ENCODE measurements at places on chromosomes 1 and 21.

DNA sequence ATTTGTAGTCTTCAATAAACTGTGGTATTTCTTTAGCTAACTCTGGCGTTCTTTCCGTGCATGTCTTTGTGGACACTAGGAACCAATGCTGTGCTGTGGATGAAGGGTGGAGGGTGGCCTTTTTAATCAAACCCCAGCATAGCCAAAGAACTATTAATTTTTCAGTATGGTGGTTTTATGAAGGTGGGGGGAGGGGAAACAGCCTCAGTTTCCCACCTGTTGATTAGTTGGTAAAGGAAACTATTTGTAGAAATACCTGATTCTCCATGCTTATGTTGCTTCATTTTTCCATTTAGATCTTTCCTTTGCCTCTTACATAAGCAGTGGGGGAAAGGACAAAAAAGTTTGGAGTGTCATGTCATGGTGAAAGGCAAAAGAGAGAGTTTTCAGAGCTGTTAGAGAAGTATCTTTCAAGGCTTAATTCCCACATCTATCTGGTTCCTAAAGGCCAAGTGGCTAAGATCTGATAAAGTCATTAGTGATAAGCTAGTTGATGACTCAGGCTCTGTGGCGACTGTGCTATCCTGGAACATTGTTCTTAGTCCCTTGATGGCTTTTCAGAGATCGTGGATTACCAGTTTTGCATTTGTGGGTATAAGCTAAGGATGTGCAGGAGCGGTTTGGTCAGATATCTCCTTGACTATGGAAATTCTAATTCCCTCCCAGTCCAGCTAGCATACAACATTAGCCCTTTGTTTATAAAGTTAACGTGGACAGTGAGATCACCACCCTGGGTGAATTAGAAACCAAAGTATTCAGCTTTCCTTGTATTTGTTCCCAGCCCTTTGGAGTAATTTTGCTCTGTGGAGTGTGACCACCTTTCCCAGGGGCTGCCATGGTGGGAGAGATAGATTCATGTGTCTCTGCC lies 8.7 kb upstream of the HAX1 start:
- peak; percentile 19 for DNase-seq

DNA sequence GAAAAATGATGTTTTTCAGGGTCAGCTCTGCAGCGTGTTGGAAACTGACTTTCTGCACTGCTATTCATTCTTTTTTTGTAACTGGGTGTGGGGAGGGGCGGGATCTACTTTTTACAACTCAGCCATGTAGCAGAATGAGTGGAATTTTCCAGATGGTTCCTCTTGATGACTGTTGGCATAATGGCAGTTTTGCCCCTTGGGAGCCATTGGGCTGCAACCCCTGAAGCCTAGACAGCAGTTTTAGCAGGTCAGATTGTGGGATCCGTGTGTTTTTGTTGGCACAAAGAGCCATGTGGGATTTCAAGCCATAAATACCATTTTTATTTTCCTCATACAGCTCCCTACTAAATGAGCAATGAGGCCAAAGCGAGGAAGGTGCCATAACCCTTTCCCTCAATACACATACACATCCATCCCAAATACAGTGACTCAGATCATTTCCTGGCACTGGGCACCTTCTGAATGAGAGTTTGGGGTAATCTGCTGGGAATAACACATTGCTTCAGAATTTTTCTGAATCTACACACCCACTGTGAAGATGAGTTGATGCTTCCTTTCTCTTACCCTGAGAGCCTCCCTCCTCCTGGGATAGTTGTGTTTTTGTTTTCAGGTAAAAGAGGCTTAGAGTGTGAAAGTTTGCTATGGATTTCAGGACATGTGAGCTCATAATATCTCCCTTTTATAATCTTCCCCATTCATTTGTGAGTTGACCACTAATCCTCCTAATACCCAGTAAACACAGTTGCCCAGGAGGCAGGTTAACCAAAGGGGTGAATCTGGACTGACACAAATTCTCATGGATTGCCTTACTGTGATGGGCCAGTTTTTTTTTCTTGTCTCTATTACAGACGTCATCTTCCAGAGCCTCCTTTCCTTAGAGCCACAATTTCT lies 13.1 kb downstream of the S100A10 start:
- DNase-seq: no peak

DNA sequence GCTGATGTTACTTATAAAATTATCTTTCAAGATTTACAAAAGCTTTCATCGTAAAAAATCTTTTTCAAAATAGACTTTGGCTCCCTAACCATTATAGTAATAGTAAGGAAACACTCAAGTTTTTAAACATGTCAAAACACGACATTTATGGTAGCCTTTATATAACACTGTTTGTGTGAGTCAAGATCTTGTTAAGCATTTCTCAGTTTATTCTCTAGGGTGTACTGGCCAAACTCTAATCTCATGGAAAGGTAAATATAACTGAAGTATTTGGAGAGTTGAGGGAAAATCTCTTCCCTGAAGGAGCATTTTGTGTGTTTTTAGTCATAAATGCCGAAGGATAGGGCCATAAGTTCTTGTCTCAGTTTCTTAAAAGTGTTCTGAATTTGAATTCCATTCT lies 790.9 kb upstream of the NCAM2 start:
- DNase-seq: no peak

DNA sequence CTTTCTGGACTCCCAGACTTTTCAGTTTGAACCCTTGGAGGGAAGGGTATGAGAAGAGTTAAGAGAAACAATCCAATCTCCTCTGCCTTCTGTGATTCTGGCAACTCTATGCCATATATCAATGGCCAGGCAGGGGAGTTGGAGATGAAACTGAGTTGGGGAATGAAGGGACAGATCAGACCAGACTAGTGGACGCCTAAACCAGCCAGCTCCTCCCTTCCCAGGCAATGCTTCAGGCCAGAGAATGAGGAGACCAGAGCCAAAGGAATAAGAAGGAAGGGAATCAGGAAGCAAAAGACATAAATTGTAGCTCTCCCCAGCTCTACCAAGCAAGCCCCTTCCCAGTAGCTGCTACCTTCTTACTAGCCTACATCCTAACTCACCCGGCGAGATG lies 22.7 kb downstream of the PLEKHA6 start:
- no peak for DNase-seq

DNA sequence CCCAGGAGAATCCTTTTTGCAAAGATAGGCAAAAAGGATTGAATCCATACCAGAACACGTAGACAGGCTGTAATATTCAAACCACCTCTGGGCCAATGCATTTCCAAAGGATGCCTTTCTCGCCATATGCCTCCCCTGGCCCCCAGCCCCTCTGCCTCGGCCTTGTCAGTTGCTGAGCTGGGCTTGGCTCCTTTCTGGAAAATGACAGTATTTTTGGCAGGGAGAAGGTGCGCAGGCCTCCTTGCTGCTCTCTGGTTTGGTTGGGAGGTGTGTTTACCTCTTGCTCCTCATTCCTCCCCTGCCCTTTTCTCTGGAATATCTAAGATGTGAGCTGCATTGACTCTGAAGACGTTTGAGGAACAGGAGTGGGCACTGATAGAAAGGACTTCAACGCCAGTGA lies 26.0 kb upstream of the CNTN2 start:
- no peak for DNase-seq

GRCh38 chr1:153498746-153499145 lies 37.0 kb downstream of the S100A6 start:
- DNase-seq: no peak

GRCh38 chr1:201845331-201846083 lies 16.6 kb downstream of the IPO9 start:
- peak; percentile 36 for DNase-seq

GRCh38 chr1:157198619-157199420 lies 60.6 kb upstream of the ETV3 start:
- DNase-seq: no peak

DNA sequence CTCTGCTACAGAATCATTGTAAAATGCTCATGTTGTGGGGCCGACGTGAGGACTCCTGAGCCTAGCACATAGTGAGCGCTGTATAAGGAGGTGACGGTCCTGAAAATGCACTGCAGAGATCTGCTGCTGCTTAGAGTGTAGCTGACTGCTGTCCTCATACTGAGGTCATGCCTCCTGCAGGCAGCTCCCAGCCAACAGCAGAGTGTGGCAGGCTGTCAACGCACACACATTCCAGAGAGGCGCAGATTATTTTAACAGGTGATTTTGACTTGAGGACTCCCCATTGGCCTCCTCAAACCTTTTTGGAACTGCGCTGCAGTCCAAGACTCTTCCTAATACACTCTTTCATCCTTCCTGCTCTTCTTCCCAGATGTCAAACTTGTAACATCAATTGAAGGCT lies 119.8 kb upstream of the KCNJ6 start:
- no peak for DNase-seq

DNA sequence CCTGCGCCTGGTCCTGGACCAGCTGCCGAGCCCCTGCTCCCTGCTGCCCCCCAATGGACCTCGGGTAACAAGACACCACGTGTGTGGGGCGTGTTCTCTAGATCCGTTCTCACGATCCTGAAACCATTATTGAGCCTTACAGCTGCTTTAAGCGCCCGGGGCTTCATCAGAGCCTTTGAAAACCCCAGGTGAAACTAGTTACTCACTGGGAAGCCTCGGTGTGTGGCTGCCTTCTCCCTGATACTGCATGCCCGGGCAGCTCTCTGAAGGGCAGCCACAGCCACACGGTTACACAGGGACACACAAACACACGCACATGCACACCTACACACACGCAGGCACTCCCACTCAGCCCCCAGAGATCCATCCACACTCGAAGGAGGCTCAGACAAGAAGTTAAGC lies 5.3 kb downstream of the HES2 start:
- no peak for DNase-seq

DNA sequence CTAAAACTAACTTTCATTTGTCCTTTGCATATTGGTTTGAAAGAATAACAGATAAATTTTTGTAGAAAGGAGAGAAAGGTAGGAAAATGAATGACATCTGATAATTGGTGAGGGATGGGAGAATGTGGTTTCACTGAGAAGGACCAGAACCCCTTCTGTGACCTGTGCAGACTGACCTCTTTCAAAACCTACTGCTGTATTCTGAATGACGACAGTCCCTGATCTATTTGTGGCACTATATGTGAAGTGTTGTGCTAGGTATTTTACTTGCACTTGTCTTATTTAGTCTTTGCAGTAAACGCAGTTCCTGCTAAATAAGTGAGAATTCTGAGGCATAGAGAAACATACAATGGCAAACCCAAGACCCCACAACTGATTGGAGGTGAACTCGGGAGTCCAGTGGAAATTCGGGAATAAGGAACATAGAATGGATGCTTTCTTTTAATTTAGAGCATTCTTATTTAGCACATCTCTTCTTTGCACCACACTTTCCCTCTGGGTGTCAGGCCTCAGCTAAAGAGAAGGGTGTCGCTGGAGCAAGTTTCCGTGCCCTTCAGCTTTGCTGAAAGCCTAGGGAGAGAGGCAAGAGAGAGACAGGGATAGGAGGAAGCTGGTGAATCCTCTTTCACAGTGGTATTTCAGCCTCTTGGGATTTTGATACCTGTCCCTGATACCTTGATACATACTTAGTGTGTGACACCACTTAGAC lies 230.2 kb downstream of the PAPPA2 start:
- DNase-seq: no peak

GRCh38 chr1:205596876-205597275 lies 34.9 kb downstream of the ELK4 start:
- DNase-seq: no peak

GRCh38 chr1:234507626-234508387 lies 28.8 kb upstream of the TARBP1 start:
- no peak for DNase-seq

- no peak for DNase-seq
Observed at GRCh38 chr1:230502306-230502705, 76.2 kb upstream of the PGBD5 start.

DNA sequence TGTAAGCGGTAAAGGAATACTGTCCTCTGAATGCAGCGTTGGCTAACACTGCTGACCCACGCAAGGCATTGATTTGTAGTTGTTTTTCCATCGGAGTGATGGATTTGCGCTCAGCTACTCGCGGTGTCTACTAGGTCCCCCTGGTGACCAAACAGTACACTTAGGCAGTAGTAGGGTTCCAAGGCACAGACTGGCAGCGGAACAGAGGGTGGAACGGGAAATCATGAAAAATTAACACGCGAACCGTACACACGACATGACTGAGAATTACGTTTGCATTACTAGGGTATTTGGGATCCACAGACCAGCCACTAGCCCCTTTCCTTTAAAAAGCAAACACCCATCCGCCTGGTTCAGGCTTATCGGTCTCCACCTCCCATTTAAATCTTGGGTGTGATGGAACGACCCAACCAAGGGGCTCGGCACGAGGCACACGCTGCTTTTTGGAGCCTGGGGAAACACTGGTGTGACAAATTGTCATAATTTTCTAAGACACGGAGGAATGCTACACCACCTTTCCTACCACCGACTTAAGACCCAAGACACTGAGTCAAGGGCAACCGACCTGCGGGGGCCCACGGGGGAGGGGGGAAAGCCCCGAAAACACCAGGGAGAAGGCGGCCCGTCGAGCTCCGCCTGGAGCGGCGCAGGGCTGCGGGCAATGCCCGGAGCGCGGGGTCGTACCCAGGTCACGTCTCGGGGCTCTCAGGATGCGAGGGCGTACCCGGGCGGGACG lies 699 bp downstream of the DIPK1A start:
- DNase-seq: peak; percentile 80

- no peak for DNase-seq
Observed at GRCh38 chr1:180228648-180229482, 1.2 kb upstream of the LHX4 start.

DNA sequence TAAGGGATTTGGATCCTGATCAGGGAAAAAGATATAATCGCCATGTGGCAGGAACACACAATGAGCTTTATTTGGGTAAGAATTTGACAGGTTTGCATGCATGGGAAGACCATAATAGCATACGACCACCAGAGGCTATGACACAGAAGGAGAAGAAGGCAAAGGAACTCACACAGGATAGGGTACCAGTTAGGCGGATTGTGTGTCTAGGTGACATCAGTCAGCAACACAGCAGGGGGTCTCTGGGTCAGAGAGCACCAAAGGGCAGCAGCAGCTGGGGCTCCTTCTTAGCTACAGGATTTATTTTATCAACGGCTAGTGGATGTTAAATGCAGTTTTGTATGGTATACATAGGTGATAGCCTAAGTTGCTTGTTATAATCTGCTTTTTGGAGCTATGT lies 551.3 kb downstream of the KCNT2 start:
- no peak for DNase-seq

DNA sequence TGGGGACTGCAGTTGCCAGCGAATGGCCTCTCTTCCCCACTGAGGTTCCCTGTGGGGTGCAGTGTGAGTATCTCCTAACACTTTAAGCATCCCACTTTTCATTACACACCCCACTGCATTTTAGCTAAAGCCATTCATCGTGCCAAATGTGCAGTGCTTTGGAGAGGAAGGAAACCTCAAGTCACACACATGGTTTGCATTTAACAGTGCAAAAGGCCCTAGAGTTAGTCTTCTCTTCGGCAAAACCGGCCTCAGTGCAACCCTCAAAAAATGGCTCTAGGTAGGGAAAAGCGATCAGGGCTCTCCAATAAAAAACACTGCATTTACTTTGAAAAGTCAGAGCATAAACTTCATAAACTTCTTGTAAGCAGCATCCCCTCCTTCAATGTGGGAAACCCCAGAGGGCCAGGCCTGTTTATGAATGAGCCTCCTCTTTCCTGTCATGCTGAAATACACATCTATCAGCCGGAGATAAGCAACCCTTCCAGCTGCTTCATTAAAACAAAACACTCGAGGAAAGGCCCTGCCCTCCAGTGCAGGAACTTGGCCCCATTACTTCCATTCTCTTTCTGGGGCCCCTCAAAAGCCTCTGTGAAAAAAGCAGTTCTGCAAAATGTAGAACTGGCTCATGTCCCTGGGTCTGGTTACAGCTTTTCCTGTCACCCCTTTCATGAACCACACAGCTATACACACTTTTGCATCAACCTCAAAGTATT lies 184.0 kb downstream of the CDC7 start:
- no peak for DNase-seq

- no peak for DNase-seq
Observed at GRCh38 chr1:5379176-5379759, 613.0 kb downstream of the NPHP4 start.

Data from brain microvascular endothelial cell (primary cell).